ENCODE measurements at places on chromosomes 7 and 10.

DNA sequence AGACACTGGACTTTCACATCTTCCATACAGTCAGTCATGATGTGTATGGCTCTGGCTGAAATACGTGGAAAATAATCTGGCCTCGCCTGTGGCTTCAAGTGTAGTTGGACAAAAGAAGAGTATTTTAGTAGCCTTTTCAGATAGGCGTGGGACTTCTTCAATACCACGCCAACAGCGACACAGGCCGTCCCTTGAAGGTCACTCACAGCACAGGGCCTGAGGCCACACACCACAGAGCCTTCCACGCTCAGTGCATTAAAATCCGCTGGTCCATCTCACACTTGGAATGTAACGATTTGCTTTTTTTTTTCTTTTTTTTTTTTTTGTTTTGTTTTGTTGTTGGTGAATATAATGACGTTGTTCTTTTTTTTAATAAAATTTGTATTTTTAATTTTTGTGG lies 51.8 kb upstream of the SUN1 start:
- DNase-seq: no peak

DNA sequence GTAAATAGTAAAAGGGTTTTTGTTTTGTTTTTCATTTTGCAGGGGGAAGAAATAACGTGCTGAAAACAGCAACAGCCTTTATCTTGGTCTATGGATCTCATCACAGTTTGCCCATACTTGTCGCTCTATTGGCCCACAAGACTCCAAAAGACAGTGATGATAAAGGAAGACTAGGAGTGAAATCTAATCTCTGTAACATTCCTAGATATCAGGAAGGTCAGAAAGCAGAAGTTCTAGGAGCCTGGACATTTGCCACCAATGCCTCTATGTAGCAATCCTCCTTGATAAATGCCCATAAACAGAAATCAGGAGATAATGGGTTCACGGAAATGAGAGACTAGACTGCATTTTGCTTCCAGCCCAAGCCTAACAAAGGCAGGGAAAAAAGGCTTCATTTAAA lies 8.9 kb downstream of the CUBN start:
- no peak for DNase-seq

GRCh38 chr7:41104631-41105030 lies 598.3 kb downstream of the INHBA start:
- no peak for DNase-seq

DNA sequence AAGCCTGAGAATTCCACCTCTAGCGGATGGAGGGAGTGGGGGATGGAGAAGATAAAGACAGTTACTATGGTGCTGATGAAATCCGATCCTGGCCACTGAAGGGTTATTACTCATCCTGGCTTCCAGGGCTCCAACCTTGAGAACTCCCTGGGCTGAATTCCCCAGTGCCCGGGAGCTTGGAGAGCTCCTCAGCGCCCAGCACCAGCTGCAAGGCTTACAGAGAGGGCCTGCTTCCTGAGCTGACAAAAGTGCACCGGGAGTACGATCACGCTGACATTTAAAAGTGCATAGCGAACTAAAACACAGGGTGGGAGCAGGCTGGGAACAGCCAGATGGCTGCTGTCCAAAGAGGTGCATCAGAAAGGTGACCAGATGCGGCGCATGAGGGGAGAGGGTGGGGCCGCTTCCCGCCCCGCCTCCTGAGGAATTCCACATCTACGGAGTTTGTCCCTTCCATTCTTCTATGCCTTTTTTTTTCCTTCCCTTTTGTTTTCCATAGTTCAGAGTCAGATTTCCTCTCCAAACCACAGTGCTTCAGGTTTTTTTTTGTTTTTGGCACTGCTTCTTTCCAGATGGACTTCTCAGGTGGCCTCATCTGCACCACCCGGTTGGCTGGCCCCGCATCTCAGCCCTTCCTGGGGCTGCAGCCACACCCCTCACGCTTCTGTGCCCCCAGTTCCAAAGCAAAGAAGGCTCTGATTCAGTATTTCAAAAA lies 62.4 kb upstream of the MKRN1 start:
- DNase-seq: no peak

DNA sequence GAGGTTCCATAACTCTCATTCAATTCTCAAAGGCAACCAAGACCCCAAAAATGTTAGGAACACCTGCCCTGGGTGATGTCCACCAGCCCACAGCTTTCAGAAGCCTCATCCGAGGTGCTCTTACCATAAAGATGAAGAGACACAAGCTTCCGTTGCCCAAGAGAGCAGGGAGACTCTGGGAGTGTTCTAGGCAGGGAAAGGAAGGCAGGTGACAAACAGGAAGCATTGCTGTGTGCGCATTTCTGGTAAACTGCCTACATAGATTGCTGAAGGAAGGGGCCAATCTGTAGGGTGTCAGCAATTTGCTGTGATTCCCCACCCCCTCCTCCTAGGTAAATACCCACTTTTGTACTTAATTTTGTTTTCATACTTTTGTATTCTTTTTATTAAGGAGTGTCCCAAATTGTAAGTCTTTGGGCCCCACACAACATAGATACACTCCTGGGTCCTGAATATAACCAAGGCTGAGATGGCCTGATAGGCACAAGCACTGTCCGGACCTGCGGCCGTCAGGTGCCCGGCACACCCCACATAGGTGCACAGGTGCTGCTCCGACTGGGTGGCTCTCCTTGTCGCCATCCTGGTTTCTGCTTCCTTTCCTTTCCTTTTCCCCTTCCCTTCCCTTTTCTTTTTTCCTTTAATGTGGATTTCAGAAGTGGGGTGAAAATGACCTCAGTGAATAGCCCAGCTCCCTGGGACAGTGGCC lies 51.4 kb upstream of the SMNDC1 start:
- no peak for DNase-seq

GRCh38 chr10:74859546-74859945 lies 33.1 kb downstream of the KAT6B start:
- no peak for DNase-seq

GRCh38 chr10:5776136-5776880 lies 36.9 kb downstream of the GDI2 start:
- DNase-seq: no peak

DNA sequence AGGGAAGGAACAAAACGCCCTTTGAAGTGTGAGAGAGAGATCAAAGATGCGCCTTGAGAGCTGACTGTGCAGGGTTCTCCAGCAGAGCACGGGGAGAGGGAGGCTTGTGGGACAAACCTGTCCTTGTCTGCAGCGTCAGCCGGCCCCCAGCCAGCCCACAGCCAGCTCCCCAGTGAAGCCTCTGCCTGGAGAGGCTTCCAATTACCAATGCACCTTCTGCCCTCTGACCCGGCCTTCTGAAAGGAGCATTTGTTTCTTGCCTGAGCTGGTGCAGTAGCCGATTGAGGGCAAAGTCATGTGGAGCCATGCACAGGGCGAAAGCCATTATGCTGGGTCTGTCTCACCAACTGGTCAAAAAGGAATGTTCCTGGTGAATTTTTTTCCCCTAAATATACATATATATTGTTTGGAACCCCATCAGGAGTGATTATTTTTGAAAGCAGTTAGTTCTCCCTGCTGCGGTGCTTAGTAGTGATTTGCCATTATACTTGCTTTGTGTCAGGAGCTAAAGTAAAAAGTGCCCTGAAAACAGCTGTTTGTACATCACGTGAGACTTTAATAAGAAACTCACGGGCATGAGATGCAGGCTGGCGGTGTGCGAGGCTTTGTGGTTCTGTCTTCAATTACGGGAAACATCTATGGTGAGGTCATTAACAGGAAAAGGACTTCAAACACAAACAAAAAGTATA lies 268.6 kb downstream of the KLF6 start:
- no peak for DNase-seq

DNA sequence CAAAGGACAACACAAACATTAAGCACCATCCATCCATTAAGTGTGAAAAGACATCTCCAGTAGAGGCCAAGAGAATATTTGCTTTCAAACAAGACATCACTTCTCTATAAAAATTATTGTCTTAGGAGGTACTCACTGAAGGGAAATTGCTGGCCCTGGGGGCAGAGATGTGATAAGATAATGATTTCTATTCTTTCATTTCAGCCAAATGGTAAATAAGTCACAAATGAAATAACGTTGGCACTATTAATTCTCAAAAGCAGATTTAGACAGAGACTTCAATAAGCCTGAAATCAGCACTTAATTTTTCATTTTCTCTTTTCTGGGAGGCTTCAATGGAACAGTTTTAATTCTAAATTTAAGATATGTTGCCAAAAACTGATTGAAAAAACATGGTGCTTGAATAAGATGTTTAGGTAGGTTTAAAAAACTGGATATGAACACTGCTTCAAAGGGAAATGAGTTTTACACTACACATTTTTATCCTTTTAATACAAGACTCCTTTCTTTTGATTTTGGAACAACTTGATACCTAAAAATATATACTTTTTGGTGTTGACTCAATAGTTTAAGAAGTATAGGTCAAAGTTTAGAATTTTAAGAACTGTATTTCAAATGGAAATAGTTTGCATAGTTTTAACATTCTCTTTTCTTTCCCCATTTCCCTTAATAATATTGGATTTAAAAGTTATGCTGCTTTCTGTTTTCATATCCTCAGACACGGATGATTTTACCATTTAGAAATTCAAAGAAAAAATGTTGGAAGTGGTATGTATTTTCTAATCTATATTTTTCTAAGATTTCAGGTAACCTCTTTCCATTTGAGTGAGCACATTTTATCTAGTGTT lies 204.0 kb downstream of the AHR start:
- no peak for DNase-seq

DNA sequence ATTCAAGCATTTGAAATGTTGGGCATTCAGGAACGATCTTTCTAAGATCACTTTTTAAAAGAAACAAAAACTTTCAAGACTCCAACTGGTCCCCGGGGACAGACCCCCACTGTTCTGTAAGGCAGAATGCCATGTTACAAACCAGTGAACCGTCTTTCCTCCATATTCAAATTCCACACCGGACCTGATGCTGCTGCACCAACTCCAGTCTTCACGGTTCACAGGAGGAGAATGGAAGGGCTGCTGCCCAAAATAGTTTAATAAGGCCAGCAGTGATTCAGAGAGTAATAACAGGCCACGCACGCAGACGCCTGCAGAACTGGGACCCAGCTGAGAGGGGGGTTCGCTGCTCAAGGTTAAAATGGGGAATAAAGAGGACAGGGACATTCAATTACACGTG lies 47.2 kb downstream of the OSBPL3 start:
- DNase-seq: no peak
